COR-L47 (cell line): ENCODE measurements at places on chromosomes 3 and 15.

- no peak for DNase-seq
These were observed 214.2 kb downstream of the GRM7 start for GRCh38 chr3:7075117-7075516.

DNA sequence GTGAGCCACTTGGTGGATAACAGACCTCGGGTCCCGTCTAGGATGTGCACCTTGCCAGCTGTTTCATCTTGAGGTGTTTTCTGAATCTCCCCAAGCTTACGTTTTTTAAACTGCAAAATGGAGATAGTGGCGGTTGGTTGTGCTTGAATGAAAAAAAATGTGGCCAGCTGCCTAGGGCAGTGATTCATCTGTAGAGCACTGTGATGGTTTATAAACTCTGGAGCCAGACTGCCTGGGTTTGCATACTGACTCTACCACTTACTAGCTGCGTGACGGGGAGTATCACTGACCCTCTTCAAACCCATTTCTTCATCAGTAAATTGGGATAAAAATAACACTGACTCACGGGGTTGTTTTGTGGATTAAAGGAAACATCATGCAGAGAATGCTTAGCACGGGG is 159.1 kb downstream of the CHL1 start:
- DNase-seq: no peak

DNA sequence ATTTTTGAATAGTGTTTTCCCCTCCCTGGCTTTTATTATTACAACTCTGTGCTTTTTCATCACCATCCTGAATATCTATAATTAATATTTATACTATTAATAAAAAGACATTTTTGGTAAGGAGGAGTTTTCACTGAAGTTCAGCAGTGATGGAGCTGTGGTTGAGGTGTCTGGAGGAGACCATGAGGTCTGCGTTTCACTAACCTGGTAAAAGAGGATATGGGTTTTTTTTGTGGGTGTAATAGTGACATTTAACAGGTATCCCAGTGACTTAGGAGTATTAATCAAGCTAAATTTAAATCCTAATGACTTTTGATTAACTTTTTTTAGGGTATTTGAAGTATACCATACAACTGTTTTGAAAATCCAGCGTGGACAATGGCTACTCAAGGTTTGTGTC is 24.4 kb downstream of the CTNNB1 start:
- DNase-seq: no peak

DNA sequence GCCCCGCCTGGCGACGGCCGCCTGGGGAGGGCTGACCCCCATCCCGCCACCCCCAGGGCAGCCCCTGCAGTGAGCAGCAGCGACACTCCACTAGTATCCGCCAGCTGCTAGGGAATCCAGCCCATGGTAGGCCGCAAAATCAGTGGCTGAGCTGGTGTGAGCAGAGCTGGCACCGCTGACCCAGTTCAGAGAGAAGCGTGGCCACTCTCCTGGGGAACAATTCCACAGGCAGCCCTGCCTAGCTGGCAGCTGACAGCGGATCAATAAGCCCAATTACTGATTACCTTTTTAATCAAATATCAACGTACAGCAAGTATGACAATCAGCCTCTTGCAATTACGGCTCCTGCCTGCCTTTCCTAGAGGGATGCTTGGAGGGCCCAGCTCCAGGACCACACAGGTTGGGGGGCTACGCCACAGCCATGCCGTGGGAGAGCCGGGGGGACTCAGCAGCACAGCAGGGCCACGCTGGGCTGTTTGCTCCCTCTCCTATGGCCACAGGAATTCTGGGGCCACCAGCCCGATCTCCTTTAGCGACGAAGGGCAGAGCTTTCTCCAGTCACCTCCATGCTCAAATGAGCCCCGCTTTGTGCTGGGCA is 13.9 kb downstream of the DNAJB8 start:
- no peak for DNase-seq

DNA sequence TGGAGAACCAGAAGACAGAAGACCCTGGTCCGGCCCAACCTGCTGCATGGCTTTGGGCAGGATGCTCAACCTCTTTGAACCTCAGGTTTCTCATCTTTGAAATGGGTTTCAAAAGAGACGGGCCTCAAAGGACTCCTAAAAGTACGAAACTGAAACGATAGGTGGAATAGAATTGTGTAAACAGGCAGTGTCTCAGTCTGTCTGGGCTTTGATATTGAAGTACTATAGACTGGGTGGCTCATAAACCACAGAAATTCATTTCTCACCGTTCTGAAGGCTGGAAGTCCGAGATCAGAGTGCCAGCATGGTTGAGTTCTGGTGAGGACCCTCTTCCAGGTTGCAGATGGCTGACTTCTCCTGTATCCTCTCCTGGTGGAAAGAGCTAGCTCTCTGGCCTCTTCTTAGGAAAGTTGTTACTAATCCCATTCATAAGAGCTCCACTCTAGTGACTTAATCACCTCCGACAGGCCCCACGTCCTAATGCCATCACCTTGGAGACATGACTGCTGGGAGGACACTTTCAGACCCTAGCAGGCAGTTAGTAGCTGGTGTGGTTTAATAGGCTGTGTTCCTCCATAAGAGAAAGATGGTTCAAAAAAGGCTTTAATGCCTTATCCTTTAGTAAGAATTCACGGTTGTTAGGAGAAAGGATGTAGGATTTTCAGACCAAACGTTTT is 35.7 kb downstream of the SSUH2 start:
- no peak for DNase-seq

DNA sequence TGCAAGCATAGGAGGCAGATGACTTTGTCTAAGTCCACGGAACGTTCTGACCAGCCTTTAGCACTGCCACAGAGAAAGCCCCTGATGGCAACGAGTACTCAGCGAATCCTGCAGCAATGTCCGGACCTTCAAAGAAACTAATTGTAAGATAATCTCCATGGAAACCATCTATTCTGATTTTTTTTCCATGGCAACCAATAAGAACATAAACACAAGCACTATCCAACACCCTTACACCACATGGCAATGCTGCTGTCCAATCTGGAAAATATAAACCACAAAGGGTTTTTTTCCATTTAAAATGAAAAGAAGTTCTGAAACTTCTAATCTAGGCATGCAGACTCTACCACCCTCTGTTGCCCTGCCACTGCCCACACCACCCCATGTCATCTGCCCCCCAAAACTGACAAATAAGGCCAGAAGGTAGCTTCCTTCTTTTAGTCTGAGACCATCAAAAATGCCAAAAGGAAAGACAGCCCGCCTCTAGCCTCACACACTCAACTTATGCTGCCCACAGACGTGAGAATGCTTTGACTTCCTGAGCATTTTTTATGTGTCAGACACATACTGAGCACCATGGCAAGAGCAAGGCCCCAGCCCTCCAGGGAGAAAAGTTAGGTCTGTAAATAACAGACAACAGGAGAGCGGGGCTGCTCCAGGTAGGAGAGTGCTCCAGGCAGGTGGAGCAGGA is 44.5 kb downstream of the POC1A start:
- no peak for DNase-seq

DNA sequence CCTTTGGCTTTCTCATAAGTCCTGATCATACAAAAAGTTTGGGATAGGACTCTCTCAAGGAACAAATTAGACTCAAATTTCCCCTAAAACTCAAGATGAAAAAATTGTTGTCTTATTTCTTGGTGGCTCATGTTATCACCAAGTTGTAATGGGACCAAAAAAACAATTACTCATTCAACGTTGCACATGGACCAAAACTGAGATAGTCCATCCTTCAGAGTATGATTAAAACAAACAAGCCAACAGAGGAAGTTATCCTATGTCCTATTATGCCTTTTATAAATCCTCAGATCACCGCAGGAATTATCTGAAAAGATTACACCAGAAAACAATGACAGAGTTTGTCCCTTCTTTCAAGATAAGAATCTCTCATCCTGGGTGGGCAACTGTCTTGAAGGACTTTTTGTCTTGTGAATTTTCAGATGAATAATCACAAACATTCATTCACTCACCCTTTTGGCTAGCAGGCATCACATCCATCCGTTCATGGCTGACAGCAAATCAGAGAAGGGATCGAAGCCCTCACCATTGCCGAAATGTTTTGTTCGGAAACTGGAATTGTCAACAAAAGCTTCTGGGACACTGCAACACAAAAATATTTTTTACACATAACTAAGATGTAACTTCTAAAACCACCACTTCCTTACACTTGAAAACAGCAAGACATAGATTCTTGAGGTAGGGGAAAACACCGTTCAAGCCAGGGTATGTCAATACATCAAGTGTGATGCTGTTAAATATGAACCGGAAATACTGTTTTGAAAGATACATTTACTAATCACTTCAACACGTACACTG is 90.4 kb downstream of the FOXP1 start:
- DNase-seq: no peak
